ENCODE measurements at places on chromosomes 3 and 15.

GRCh38 chr3:47646362-47646761, 67.7 kb upstream of the CSPG5 start:
- no peak for DNase-seq

GRCh38 chr15:51104512-51104911, 9.8 kb upstream of the TNFAIP8L3 start:
- DNase-seq = no peak

- DNase-seq = no peak
Measured at GRCh38 chr15:88337993-88338392, 81.5 kb upstream of the NTRK3 start.

DNA sequence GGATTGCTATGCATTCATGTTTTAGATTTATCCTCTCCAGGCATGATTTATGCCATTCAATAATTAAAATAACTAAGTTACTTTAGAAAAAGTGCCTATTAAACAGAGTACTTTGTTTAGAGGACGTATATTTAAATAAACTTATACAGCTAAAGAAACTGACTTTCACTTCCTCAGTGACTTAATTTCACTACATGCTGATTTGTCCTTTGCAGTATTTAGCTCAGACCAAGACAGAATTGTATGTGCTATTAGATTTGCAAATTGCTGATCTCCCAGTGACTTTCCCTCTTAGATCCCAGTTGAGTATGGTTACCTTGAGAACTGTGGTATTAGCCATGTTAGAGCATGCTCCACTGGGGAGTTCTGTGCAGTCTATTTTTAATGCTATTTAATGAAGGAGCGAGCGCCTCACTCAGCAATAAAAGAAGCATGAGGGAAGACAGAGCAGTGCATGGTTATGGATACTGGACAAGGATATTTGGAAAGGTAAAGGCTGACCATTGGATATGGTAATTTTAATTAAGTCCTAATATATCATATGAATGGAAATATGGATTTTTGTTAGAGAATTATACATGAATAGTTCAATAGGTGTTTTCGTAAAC, 2.7 kb downstream of the ARPP21 start:
- DNase-seq = no peak

DNA sequence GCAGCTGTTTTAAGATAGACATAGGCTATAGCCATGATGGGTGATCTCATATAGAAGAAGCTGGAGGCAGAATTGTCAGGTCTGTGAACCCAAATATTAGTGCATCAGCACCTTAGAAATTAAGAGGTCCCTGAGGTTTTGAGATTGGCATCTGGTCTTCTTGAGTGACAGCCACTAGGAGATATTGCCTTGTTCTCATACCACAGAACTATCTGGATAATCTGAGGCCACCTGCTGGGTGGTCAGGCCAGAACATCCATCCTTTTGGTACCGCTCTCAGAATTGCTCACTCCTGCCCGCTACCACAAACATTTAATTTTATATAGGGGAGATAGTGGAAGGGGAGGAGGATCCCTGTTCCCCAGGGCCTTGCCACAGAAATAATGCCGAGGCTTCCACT, 210.6 kb upstream of the ZPLD1 start:
- no peak for DNase-seq

- no peak for DNase-seq
Measured at GRCh38 chr3:125048282-125048681, 7.5 kb downstream of the HEG1 start.

GRCh38 chr3:51024765-51025632, 350.3 kb downstream of the DOCK3 start:
- peak; percentile 45 for DNase-seq

DNA sequence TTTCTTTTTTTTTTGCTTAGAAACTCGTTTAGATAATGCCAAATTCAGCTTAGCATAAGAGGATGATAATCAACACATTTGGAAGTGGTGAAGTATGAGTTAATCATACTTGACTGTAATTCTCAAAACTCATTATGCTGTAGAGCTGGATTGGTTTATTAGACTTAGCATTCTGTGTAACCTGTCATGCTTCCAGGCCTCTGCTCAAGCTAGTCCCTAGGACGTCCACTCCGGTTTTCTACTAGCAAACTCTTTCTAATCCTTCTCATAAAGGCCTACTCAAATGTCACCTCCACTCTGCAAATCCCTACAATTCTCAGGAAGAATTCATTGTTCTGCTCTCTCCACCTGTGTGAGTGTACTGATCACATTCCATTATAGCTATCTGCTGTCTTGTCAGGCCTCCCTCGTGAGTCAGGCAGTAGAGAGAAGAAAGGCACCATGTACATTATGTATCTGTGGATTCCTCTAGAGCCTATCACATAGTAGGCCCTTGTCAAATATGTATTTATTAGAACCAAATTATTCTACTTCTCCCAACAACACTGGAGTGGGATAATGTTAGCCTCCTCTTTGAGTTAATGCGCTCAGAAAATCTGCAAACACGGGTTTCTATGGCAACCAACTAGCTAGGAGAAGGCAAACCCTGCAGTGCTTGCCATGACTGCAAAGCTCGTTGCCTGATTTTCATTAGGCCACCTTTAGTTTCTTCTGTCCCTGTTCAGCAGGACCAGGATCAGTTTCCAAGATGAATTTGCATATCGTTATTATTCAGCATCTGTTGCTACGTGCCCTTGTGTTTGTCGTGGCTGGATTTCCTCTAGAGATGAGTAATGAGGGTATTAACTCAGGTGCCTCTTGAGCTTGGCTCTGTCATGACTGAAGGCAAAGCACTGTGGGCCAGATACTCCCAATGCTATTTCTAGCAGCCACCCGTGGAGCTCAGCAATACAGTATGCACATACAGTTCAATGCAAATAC, 30.7 kb downstream of the ATP13A5 start:
- DNase-seq = no peak

GRCh38 chr3:140188285-140188684, 253.3 kb downstream of the CLSTN2 start:
- no peak for DNase-seq

- no peak for DNase-seq
Measured at GRCh38 chr3:180979961-180980360, 9.6 kb downstream of the DNAJC19 start.

DNA sequence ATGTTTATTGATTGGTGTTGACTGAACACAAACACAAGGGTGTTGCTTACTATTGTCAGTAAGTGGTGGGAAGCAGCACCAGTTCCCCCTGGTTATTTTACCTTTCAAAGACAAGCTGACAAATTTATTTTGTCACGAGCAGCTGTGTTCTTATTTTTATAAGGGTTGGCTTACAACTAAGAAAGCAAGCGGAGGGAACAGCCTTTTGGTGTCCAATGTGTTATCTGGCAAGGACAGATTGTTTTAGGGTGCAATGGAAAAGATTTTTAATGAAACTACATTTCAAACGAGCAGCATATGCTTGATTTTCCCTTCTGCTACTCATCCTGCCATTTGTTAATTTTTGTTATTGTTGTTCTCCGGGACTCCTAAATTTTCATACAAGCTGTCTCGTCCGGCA, 920.6 kb upstream of the CFAP20DC start:
- no peak for DNase-seq

GRCh38 chr15:64461721-64462162, 1.4 kb downstream of the ZNF609 start:
- DNase-seq = peak; percentile 37

GRCh38 chr3:11162401-11163345, 8.4 kb downstream of the HRH1 start:
- DNase-seq = no peak

- DNase-seq = peak; percentile 64
Measured at GRCh38 chr3:104564045-104564643, 802.6 kb upstream of the ALCAM start.

- no peak for DNase-seq
Measured at GRCh38 chr3:23761440-23761896, 44.3 kb upstream of the UBE2E1 start.

- no peak for DNase-seq
Measured at GRCh38 chr3:44337248-44337785, 1.2 kb upstream of the TCAIM start.

- DNase-seq = no peak
Measured at GRCh38 chr3:187798531-187799530, 53.6 kb upstream of the BCL6 start.

DNA sequence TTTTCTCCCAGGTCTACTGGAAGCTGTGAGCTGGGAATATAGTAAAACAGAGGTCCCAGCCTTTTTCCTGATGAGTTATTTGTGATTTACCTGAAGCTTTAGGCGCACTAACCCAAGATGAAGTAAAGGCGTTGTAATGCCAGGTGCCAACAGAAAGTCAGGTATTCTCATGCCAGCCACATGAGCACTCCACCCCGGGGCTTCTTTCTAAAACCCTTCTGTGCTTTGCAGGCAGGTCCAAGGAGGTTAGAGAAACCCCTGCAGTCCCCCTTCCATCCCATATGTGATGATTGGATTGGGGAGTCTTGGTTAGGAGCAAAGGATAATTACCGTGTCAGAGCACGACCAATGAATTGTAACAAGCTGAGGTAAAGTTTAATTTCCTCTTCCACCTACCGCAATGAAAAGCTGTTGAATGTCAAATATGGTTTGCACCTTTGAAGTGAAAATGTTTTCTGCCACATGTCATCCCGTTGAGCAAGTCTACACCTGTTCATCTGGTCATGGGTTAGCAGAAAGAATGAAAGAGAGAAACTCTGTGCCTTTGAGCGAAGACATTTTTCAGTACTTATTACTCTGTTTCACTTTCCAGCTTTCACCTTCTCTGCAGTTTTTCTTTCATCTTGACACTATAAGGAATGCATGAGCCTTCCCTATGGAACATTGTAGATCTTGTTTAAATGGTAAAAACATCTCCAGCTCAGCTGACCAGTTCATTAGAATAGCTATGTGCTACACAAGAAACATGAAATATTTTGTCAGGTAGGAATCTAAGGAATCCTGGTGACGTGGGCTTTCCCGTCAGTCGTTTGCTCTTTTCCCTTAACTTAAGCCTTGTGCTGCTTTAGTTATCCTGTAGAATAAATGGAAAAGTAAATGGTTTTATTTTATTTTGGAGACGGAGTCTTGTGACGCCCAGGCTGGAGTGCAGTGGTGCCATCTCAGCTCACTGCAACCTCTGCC, 204.6 kb upstream of the IL12A start:
- DNase-seq = no peak

DNA sequence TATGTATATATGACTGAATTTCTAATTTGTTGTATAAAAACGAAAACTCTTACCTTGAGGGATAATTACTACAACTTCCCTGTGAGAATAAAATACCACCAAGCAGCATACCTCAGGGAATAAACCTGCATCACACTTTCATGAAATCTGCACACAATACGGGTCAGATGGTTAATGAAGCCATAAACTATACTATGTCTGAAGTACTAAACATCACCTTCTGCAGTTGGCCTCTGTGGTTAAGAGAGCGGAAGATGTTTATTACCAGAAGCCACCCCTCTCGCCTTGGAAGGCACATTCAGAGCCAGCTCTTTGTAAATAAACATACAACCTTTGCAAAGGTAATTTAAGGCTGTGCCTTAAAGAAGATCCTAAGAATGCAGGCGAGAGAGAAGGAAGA, 462.1 kb upstream of the NR2F2 start:
- no peak for DNase-seq

GRCh38 chr15:95263751-95264150, 1032.4 kb downstream of the MCTP2 start:
- no peak for DNase-seq

- DNase-seq = no peak
Measured at GRCh38 chr3:187811585-187812250, 66.5 kb upstream of the BCL6 start.

DNA sequence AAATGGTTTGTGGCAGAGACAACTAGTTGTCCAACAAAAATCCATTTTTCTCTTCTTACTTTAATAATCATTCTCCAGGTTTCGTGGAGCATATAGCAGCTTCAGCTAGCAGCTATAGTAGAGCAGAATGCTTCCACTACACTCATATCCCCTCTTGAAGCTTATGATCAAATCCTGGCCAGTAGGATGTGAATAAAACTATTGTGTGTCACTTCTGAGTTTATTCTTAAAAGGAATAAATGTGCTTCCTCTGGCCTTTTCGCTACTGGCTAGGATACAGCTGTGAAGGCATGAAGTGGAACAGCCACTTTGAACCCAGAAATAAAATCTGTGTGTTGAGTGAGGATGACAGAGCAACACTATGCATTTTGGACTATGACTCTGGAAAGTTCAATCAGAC, 7.8 kb upstream of the CPOX start:
- DNase-seq = no peak

GRCh38 chr15:26083896-26084295, 220.8 kb upstream of the ATP10A start:
- no peak for DNase-seq

- DNase-seq = peak; percentile 42
Measured at GRCh38 chr3:196192524-196193051, 18.6 kb downstream of the ZDHHC19 start.

GRCh38 chr15:73286311-73286710, 82.4 kb downstream of the HCN4 start:
- no peak for DNase-seq

- DNase-seq = no peak
Measured at GRCh38 chr3:58998476-58999117, 51.2 kb downstream of the CFAP20DC start.

GRCh38 chr15:47415539-47415971, 301.8 kb upstream of the SEMA6D start:
- DNase-seq = no peak

DNA sequence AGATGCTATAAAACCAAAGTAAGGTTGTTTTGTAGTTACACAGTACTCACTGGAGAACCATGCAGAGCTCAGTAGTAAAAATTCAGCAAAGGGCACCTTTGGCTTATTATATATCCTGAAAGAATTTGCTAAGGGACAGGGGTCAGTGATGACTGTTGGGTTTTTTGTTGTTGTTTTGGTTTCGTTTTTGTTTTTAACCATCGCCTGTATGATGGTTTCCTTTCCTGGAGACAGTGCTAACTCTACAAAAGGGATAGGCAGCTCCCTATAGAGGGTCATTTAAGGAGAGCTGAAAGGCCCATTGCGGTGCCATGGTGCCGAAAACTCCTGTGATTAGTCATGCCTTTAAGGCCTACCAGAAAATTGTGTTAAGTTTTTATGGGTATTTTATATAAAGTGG, 118.2 kb upstream of the GOLIM4 start:
- DNase-seq = no peak

GRCh38 chr15:83873966-83874365, 220.0 kb downstream of the ADAMTSL3 start:
- DNase-seq = no peak

- DNase-seq = no peak
Measured at GRCh38 chr3:88811096-88811495, 296.3 kb upstream of the EPHA3 start.

DNA sequence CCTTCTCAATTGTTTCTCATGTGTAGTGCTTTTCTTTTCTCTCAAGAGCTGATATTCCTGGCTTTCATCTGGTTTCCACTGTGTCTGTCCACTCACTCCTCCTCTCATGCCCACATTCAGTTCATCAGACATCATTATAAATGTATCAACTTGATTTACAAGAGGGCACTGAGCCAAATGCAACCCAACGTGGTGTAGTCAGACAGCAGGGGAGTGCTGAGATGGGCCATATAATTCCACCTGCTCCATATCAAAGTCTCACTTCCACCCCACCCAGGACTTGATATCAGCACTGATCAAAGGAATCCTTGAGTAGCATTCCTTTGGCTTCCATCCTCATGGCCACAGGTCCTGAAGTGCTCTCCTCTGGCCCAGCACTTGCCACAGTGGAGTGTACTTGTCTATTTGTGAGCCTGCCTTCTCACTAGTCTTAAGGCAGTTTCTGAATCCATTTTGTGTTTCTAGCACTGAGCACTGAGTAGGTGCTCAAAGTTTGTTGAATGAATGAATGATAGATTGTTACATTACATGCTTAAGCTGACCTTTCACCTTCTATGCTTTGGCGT, 252.8 kb downstream of the CLSTN2 start:
- no peak for DNase-seq

- no peak for DNase-seq
Measured at GRCh38 chr15:60773901-60774300, 295.0 kb upstream of the ICE2 start.

- DNase-seq = no peak
Measured at GRCh38 chr3:52742418-52743041, 28.2 kb downstream of the NEK4 start.

Measured in stimulated activated naive CD8-positive, alpha-beta T cell treated with anti-CD3 and anti-CD28 coated beads, Interleukin-15, Interleukin-2, amounts not matched to agents 100 U/mL and 50 U/mL, for 24 hours (primary cell).